ENCODE measurements at places on chromosomes 5 and 9. TPM values are rescaled to one million over a fixed set of nuclear protein-coding genes. Genes with fewer than 3 reads are reported as not detected.

The PCDHA4 gene
- total RNA-seq: 0.21 TPM

The CDHR2 gene
- total RNA-seq: not detected

The CDH12 gene
- not detected for total RNA-seq

The PANK3 gene
- 38.6 TPM for total RNA-seq

The ADAMTSL2 gene
- 90.2 TPM for total RNA-seq

The PKD2L2 gene
- total RNA-seq: 0.32 TPM

The IFNA21 gene
- not detected for total RNA-seq

The LRRC70 gene
- total RNA-seq: 1.8 TPM

All from right cardiac atrium (tissue), 5 donors.